Gastroesophageal sphincter (tissue), 4 donors: ENCODE measurements at places on chromosomes 1 and 21. TPM values are rescaled to one million over a fixed set of nuclear protein-coding genes. Genes with fewer than 3 reads are reported as not detected.

SAMD13 gene
- total RNA-seq = 0.67 TPM

ESPN gene
- total RNA-seq = not detected

HSF2BP gene
- 1.5 TPM for total RNA-seq

HSPA6 gene
- 1.8 TPM for total RNA-seq

KCNH1 gene
- 0.15 TPM for total RNA-seq

GSTM3 gene
- 70.1 TPM for total RNA-seq

ENAH gene
- total RNA-seq = 165 TPM

KCNK2 gene
- total RNA-seq = 3.7 TPM

TNNI3K gene
- total RNA-seq = 2.2 TPM

HNRNPR gene
- 91.1 TPM for total RNA-seq

KIAA0040 gene
- 46.2 TPM for total RNA-seq

SPOCD1 gene
- total RNA-seq = 1.6 TPM
